ENCODE measurements at places on chromosomes 3 and 15. TPM values are rescaled to one million over a fixed set of nuclear protein-coding genes. Genes with fewer than 3 reads are reported as not detected.

DNA sequence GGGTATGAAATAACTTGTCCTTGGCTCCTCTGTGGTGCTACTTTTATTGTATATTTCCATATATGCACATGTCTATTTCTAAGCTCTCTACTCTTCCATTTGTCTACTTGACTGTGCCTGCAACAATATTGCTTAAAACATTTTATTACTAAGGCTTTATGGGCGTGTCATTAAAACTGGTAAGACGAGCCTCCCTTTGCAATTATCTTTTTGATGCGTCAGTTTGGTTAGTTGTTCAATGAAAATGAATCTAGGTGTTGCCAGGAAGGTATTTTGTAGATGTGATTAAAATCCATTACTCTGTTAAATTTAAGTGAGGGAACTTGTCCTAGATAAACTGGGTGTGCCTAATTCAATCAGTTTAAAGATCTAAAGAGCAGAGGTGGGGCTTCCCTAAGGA, 12.9 kb upstream of the TRA2B start:
- no peak for DNase-seq
- no peaks in the 10 kb centered on the region for H3K27me3 ChIP-seq
- H3K4me3 ChIP-seq, result no peak overlapping the region
- H3K36me3 ChIP-seq, result no peaks in the 10 kb centered on the region
- no peak overlapping the region for H3K27ac ChIP-seq
- no peaks in the 10 kb centered on the region for H3K4me1 ChIP-seq

DNA sequence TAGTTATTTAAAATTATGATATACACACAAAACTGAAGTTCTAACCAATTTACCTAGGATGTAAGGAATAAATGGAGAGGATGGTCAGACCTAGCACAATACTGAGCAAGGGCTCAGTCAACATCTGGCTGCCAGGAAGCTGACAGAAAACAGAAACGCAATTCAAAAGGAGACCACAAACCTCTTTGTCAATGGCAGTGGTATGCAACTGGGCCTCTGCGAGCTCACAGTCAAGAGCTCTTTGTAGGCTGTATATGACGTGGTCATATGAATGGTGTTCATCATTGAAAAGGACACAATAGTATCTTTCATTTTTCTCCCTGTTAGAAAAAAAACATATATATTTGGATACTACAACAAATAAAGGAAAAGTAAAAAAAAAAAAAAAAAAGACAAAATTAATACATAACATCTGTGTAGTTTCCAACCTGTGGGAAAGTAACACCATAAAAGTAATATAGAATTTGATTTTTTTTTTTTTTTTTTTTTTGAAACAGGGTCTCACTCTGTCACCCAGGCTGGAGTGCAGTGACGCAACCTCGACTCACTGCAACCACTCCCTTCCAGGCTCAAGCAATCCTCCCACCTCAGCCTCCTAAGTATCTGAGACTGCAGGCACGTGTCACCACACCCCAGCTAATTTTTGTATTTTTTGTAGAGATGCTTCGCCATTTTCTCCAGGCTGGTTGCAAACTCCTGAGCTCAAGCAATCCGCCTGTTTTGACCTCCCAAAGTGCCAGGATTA, 37.9 kb downstream of the UBR1 start:
- peaks cover 25% of the 10 kb centered on the region for H3K36me3 ChIP-seq
- H3K27me3 ChIP-seq, result no peaks in the 10 kb centered on the region
- no peak for DNase-seq
- no peak overlapping the region for H3K27ac ChIP-seq

DNA sequence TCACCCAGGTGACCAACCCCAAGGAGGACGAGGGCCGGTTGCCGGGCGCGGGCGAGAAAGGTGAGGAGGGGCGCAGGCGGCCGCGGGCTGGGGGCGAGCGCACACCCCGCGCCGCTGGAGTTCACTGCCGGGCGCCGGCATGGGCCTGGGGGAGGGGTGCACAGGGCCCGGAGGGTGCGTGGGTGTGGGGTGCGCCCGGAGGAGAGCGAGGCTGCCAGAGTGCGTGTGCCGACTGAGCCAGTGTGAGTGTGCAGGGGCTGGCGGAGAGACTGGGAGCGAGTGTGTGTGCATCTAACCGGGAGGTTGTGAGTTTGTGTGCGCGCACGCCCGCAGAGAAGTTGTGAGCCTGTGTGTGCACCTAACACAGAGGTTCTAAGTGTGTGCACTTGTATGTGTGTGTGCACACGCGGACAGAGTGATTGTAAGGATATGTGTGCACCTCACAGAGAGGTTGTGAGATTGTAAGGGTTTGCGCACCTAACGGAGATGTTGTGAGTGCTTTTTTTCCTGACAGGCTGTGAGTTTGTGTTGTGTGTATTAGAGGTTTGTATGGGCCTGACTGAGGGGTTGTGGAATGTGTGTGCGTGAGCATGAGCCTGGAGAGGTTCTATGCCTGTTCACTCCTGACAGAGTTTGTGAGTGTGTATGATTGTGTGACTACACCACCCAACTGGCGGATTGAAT, 681 bp downstream of the CTDSPL start:
- H3K27ac ChIP-seq, result no peak overlapping the region
- H3K4me1 ChIP-seq, result peaks cover 13% of the 10 kb centered on the region
- peaks cover 11% of the 10 kb centered on the region for H3K27me3 ChIP-seq
- H3K4me3 ChIP-seq, result peak overlapping the region; percentile 86

- H3K4me3 ChIP-seq, result no peak overlapping the region
- no peaks in the 10 kb centered on the region for H3K36me3 ChIP-seq
- H3K27me3 ChIP-seq, result no peaks in the 10 kb centered on the region
- DNase-seq, result no peak
These were observed 236.8 kb upstream of the GBE1 start for GRCh38 chr3:81998139-81998755.

C3orf22 gene
- not detected for total RNA-seq

DNA sequence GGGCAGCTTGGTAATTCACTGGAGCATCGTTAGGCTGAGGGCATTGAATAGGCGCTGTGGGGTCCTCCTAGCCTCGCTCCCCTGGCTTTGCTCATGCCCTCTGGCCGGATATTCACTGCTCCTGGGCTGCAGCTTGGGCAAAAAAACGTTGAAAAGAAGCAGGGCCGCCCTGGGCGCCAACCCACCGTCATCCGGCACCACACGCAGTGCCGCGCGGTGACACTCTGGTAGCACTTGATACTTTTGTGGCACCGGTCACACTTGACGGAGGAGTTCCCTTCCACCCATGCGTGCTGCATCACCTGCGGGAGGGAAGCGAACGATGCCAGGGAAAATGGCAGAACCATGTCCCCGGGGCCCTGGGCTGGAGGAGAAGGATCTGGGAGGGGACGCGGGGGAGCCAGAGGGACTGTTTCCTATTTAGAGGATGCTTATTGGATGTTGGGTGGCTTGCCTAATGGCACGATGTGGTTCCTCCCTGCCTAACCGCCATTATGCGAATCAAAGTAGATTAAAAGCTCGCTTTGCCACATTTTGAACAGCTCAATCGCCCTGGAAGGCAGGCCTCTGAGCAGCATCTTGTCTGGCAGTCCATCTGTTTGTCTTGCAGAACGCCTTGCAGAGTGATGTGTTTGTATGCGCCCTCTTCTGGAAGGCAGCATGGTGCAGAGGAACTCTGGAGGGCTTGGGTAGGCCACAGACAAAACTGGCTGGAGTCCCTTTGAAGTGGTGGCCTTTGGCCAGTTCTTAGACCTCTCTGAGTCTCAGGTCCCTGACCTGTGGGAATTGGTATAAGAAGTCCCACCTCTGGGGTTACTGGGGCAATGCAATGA, 93.2 kb downstream of the DGKG start:
- no peak overlapping the region for H3K4me3 ChIP-seq
- no peaks in the 10 kb centered on the region for H3K36me3 ChIP-seq
- DNase-seq, result peak; percentile 52
- H3K4me1 ChIP-seq, result peaks cover 8% of the 10 kb centered on the region

PRRT3 gene
- 11.6 TPM for total RNA-seq

- H3K4me3 ChIP-seq, result no peak overlapping the region
- no peak overlapping the region for H3K27ac ChIP-seq
- no peaks in the 10 kb centered on the region for H3K4me1 ChIP-seq
- H3K27me3 ChIP-seq, result peaks cover 37% of the 10 kb centered on the region
These were observed 4.4 kb upstream of the CLDN11 start for GRCh38 chr3:170414202-170414663.

Measured in neural progenitor cell (in vitro differentiated cells).